CD4-positive, alpha-beta T cell treated with Interleukin-17A for 4 hours (primary cell): ENCODE measurements at places on chromosomes 1 and 21.

DNA sequence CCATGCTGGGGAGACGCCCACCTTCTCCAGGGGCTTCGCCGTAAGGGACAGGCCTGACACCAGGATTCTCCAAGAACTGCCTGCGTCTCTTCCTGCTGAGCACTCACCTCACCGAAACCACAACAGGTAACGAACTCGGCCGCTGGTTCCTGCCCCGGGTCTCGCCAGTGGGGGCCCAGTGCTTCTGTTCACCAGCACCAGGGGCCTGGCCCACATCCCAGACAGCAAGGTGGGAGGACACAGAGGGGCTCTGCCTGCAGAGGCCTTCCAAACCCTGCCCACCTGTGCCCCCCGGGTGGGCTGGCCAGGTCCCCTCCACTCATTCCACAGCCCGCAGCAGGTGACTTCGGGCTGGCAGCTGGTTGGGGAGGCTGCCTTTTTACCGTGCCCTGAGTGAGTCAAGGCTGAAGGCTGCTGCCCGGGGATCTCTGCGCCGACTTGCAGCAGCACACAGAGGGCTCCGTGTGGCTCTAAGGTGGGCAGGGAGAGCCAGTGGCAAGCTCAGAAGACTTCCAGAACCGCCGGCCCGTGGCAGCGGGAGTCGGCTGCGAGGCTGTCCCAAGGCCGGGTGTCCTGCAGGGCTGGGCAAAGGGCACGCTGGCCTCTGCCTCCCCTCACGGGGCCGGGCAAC, 14.7 kb upstream of the COL18A1 start:
- no peak for DNase-seq

DNA sequence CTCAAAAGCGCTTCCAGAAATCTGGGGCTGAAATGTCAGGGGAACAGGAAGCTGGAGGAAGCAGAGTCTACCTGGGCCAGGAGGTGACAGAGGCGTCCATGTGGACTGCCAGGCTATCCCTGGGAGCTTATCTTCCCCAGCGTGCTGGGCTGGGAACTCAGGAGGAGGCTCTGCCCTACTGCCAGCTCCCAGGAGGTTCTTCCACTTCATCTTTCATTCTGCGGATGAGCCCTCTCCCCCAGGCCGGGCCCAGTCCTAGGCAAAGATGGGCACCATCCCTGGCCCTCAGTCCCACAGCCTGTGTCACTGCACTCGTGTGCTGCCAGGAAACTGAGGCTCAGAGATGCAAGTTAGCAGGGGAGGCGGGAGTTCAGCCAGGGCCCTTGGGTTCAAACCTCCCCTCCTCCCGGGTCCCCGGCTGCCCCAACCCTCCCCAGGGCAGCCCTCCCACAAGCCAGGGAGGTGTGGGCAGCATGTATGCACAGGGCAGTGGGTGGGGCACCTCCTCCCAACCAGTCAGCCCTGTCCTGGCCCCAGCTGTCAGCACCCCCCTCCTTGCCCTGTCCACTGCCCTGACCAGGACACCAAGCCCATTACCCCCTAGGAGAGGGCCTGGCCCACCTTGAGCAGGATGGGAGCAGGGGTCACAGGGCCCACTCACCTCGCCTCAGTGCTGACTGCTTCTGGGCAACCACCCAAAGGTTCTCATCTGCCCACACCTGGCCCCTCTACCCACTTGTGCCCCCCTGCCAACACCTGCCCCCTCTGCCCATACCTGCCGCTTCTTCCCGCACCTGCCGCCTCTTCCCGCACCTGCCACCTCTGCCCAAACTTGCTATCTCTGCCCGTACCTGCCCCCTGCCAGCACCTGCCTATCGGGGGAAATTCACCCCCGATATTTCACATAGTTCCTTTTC, 226.0 kb downstream of the NPHP4 start:
- DNase-seq = no peak

- no peak for DNase-seq
These were observed 38.7 kb upstream of the BECN2 start for GRCh38 chr1:241918879-241919278.

DNA sequence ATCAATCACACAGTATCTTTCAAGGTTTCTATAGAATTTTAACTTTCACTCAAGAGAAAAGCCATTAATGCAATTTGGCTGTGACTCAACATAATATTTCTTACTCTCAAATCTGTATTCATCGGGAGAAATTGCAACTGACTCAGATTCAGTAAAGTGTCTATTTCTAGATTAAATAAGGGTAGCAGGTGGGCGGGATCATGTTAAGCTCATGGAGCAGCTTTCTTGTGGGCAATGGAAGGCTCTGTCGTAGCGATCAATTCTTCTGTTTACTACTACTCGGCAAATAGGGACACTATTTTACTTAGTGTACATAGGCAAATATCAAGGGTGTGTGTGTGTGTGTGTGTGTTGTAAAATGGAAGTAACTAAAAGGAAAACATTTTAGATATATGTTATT, 423.6 kb upstream of the NEGR1 start:
- no peak for DNase-seq

DNA sequence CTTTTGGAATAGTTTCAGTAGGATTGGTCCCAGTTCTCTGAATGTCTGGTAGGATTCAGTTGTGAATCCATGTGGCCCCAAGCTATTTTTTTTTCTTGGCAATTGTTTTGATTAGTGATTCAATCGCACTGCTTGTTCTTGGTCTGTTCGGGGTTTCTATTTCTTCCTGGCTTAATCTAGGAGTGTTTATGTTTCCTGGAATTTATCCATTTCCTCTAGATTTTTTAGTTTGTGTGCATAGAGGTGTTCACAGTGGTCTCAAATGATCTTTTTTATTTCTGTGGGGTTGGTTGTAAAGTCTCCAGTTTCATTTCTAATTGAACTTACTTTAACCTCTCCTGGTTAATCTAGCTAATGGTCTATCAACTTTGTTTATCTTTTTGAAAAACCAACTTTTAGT, 117.6 kb downstream of the NME7 start:
- DNase-seq = no peak

DNA sequence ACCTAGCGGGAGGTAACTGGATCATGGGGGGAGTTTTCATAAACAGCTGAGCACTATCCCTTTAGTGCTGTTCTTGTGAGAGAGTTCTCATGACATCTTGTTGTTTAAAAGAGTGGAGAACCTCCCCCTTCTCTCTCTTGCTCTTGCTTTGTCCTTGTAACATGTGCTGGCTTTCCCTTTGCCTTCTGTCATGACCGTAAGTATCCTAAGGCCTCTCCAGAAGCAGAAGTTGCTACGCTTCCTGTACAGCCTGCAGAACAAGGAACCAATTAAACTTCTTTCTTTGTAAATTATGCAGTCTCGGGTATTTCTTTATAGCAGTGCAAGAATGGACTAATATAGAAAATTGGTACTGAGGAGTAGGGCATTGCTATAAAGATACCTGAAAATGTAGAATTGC, 515.6 kb downstream of the NEGR1 start:
- no peak for DNase-seq

DNA sequence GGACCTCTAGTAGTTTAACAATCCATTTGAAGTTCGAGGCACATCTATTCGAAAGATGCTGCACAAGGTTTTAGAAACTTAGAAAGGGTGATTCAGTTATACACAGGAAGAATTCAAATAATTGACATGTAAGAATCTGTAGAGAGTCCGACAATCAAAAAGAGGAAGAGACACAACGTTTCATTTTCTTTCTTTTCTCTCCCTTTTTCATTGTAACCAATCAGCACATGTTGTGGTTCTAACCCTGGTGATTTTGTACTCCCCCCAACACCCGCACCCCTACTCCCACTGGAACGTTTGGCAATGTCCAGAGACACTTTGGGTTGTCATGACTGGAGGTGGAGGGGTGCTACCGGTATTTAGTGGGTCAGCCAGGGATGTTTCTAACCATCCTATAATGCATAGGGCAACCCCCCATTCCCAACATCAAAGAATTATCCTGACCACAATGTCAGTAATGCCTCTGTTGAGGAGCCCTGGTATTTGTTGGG, 4.9 kb downstream of the TGFB2 start:
- DNase-seq = no peak

DNA sequence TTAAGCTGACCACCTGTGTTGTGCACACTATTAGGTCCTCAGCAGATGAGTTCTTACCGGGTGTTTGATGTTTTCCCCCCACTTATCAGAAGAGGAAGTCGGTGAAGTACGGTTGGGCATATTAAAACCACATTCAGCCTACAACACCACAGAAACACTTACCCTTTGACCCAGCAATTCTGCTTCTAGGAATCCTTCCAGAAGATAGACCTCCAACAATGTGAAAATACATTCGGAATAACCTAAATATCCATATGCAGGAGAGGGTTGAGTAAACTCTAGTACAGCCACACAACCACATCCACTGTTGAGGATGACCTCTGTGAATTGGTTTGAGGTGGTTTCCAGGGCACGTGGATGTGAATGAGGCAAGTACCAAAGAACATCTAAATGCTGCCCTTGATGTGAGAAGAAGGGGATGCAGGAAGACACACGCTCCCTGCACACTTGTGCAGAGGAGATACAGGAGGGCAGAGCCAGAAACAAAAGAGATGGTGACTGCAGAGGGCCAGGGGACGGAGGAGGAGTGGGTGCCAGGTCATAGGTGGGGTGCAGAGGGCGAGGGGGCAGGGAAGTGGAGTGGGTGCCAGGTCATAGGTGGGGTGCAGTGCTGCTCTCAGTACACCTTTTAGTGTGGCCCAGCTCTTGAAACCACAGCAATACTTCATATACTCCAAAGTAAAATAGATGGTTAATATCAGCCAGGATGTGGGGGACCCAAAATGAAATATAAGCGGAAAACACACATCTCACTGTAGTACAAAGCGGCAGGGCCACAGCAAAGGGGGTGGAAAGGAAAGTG, 12.8 kb downstream of the ADARB1 start:
- peak; percentile 16 for DNase-seq

- peak; percentile 33 for DNase-seq
These were observed 8.4 kb downstream of the FOXE3 start for GRCh38 chr1:47424336-47424982.

GRCh38 chr1:205940710-205941109, 2.5 kb downstream of the SLC26A9 start:
- no peak for DNase-seq

DNA sequence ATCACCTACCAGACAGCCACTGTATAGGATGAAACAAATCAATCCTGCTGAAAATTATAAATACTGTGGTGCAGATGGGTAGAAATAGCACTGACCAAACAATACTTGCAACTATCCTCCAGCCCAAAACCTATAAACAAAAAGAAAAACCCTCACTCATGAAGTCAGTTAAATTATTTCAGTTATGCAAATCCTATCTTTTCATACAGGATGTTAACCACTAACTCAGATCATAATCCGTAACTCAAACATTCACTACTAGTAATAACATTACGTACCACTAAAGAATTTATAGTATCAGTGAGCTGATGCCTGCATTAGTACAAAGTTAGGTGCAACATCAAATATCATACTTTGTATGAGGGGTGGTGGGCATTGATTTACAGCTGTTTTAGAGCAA, 2.6 kb downstream of the NDC1 start:
- DNase-seq = no peak

GRCh38 chr1:186943891-186944686, 115.3 kb downstream of the PLA2G4A start:
- no peak for DNase-seq

GRCh38 chr1:247456021-247456420, 1.9 kb downstream of the OR2B11 start:
- no peak for DNase-seq

- DNase-seq = no peak
These were observed 139.7 kb downstream of the CYYR1 start for GRCh38 chr21:26433386-26433785.

DNA sequence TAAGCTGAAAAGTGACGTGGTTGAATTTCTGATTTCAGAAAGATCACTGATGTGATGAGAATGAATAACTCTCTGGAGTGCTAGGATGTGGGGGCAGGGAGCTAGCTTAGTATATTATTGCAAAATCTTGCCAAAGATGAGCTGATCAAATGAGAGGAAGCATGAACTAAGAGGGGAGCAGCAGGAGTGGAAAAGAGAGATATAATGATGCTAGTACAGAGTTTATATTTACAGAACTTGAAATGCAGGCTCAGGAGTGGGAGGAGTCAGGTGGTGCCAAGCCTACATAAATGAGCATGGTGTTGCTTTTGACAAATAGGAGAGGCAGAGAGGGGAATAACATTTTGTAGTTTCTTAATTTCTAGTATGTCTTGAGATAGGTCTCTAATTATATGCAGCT, 38.1 kb upstream of the NBL1 start:
- DNase-seq = no peak

GRCh38 chr1:30515755-30516484, 207.5 kb downstream of the MATN1 start:
- no peak for DNase-seq

DNA sequence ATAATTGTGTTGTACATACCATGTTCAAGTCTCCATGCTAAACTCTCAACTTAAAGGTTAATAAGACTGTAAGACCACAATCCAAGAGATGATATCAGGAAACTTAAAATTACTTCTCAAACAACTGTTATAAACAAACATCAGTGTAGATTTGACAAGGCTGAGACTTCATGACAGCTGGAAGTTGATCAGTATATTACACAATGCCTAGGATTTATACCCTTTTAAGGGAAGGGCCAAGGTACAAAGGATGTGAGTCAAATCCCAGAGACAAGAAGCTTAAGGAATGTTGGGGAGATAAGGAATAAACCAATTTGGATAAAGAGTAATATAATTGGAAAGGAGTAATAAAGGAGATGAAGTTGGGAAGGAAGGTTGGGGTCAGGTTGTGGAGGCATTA, 98.8 kb downstream of the LBR start:
- DNase-seq = no peak

- no peak for DNase-seq
These were observed 1049.6 kb upstream of the ADGRL4 start for GRCh38 chr1:80056179-80056578.

DNA sequence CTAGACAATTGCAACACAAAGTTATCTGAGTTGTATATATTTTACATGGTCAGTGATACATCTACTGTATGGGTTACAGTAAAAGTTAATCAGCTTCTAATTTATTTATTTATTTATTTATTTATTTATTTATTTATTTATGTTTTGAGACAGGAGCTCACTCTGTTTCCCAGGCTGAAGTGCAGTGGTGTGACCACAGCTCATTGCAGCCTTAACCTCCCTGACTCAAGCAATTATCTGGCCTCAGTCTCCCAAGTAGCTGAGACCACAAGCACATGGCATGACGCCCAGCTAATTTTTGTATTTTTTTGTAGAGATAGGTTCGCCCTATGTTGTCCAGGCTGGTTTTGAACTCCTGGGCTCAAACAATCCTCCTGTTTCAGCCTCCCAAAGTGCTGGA, 241.6 kb downstream of the PTPRC start:
- no peak for DNase-seq

DNA sequence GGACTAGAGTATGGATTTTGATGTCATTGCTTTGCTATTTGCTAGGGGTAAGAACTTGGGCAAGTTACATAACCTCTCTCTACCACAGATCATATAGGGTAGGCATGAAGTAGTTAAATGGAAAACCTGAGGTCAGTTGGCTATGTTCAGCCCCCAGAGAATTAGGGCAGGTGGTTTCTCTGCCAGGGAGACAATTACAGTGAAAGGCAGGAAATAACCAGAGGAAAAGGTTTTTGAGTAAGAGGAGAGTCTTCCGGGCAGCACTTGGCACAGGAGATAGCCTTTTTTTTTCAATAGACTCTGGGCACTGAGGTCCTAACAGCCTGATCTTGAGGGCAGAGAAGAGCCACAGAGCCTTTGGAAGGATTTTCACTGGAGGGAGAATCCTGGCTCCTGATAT, 16.7 kb upstream of the SERBP1 start:
- no peak for DNase-seq
